ENCODE measurements at places on chromosomes 1 and 21. TPM values are rescaled to one million over a fixed set of nuclear protein-coding genes. Genes with fewer than 3 reads are reported as not detected.

Gene NR5A2
- 7.0 TPM for total RNA-seq

Gene EPHA2
- total RNA-seq: 109 TPM

Gene MRPL39
- 25.0 TPM for total RNA-seq

Gene BCL2L15
- total RNA-seq: 0.49 TPM

Gene KIF17
- total RNA-seq: 1.8 TPM

Gene SPATA21
- total RNA-seq: not detected

GRCh38 chr1:8257621-8258020 is 60.3 kb upstream of the SLC45A1 start:
- H3K4me3 ChIP-seq: no peak overlapping the region
- peaks cover 4% of the 10 kb centered on the region for H3K27me3 ChIP-seq
- H3K4me1 ChIP-seq: peaks cover 17% of the 10 kb centered on the region

DNA sequence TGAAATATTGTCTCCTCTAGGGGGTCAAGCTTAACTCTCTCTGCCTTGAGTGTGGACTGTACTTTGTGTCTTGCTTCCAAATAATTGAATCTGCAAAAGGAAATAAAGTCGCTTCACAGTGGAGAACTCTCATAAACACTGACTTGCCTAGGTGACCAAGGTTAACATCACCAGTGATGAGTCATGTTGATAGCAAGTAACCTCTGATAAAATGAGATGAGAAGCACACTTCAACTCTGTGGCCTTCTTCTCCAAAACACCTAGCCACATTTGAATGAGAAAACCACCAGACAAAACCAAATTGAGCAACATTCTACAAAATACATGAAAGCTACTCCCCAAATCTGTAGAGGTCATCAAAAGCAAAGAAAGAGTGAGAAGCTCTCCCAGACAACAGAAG is 37.6 kb downstream of the PDE4B start:
- no peaks in the 10 kb centered on the region for H3K36me3 ChIP-seq
- H3K27me3 ChIP-seq: no peaks in the 10 kb centered on the region
- no peak for DNase-seq

DNA sequence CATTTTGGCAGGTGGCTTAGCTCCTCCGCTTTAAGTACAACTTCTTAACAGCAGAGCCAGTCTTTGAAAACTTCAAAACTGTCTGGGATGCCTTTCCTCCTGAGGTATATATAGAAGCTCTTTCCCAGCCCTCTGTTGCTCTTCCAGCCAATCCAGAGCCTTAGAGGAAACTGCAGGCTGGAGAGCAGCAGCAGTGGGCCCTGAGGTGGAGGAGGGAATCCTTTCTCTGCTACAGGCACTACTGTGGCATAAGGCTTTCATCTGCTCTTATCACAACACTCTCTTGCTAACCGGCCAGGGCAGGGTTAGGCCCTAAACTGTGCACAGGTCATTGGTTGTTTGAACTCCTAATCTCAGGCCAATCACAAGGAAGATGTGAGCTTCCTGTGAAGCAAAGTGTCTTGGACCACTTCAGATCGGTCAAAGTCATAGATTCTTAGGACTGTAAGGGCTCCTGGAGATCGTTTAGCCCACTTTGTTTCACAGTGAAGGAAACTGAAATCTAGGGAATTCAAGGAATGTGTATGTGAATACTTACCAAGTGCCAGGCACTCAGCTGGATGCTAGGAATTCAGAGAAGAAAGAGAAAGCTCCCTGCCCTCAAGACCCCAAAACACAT is at the start of gene RGS5:
Gene RGS5, minus strand, starts transcription at position 84 of the 619 bp plus-strand sequence. Its CDS starts 81 bp downstream, at position 3.
- H3K27me3 ChIP-seq: peaks cover 3% of the 10 kb centered on the region
- no peaks in the 10 kb centered on the region for H3K36me3 ChIP-seq
- peak; percentile 39 for DNase-seq
- H3K4me1 ChIP-seq: peaks cover 15% of the 10 kb centered on the region

DNA sequence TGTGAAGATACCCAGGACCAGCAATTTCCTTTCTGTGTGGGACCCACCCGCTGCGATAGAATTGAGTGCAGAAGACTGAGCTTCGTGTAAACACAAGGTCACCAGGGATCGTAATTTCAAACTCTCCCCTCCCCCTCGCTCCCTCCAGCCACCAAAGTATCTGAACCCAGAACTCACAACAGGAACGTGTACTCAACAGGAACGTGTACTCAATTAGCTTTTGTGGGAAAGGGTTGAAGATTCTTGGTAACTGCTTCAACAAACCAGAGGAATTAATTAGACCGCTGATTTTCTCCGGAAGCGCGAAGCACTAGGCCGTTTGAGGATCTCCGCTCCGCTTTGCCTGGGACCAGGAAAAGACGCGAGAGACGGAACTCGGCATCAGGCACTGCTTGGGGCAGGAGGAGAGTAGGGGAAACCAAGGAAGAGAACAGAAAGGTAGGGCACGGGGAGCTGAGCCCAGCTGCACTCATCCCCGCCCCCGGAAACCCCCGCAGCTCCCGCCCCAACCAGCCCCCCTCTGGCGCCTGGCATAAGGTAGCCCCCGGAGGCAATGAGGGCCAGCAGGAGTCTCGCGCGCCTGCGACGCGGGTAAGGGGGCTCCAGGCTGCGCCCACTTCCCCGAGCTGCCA is 453 bp downstream of the DRAM2 start:
- H3K36me3 ChIP-seq: peaks cover 24% of the 10 kb centered on the region
- H3K4me1 ChIP-seq: peaks cover 36% of the 10 kb centered on the region
- H3K27me3 ChIP-seq: peaks cover 5% of the 10 kb centered on the region
- peak; percentile 65 for DNase-seq
- peak overlapping the region; percentile 99 for H3K27ac ChIP-seq

GRCh38 chr1:98112626-98113025 is 191.8 kb upstream of the DPYD start:
- H3K36me3 ChIP-seq: peaks cover 5% of the 10 kb centered on the region
- no peaks in the 10 kb centered on the region for H3K27me3 ChIP-seq
- H3K4me3 ChIP-seq: no peak overlapping the region
- no peak overlapping the region for H3K27ac ChIP-seq

- H3K36me3 ChIP-seq: no peaks in the 10 kb centered on the region
- H3K4me3 ChIP-seq: no peak overlapping the region
- H3K27ac ChIP-seq: no peak overlapping the region
- DNase-seq: no peak
- no peaks in the 10 kb centered on the region for H3K4me1 ChIP-seq
These were observed 894.4 kb upstream of the B3GALT2 start for GRCh38 chr1:194080826-194081225.

DNA sequence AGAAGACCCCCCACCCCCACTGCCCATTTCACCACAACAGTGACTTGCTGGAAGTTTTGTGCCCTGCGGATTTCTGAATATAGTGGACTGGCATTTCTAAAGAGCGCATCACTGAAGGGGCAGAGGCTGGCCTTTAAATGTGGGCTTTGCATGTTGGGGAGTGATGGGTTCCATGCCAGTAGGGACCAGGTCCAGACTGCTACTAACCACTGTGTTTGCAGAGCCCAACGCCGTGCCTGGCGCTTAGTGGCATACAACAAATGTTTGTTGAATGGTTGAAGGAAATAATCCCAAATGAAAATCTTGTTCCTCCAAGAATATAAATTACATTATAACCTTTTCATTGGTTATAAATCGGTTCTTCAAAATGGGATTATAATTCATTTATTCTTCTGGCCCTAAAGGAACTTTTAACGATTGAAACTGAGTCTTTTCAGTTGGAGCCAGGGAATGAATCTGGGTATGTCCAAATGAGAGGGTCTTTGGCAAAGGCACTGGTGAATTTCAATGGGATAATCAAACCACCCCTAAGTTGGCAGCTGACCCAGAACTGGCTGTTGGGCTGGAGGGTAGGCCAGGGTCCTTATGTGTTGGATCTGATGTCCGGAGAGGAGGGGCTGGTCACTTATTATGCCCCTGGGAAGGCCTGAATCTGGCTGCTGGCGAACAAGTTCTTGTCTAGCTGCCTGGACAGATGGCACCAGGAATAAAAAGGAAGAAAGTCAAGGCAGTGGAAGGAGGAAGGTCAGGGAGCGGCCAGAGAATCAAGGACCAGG is 13.8 kb upstream of the SDHB start:
- DNase-seq: no peak
- peaks cover 4% of the 10 kb centered on the region for H3K4me1 ChIP-seq
- no peak overlapping the region for H3K27ac ChIP-seq
- peaks cover 5% of the 10 kb centered on the region for H3K27me3 ChIP-seq
- no peaks in the 10 kb centered on the region for H3K36me3 ChIP-seq

- H3K27ac ChIP-seq: no peak overlapping the region
- no peak overlapping the region for H3K4me3 ChIP-seq
- no peak for DNase-seq
- peaks cover 14% of the 10 kb centered on the region for H3K4me1 ChIP-seq
- peaks cover 19% of the 10 kb centered on the region for H3K36me3 ChIP-seq
These were observed 54.4 kb upstream of the A3GALT2 start for GRCh38 chr1:33375316-33375715.

- H3K4me3 ChIP-seq: no peak overlapping the region
- no peak overlapping the region for H3K27ac ChIP-seq
- H3K27me3 ChIP-seq: no peaks in the 10 kb centered on the region
- peaks cover 5% of the 10 kb centered on the region for H3K36me3 ChIP-seq
- H3K4me1 ChIP-seq: no peaks in the 10 kb centered on the region
These were observed 15.6 kb downstream of the PCP4 start for GRCh38 chr21:39882839-39883195.

DNA sequence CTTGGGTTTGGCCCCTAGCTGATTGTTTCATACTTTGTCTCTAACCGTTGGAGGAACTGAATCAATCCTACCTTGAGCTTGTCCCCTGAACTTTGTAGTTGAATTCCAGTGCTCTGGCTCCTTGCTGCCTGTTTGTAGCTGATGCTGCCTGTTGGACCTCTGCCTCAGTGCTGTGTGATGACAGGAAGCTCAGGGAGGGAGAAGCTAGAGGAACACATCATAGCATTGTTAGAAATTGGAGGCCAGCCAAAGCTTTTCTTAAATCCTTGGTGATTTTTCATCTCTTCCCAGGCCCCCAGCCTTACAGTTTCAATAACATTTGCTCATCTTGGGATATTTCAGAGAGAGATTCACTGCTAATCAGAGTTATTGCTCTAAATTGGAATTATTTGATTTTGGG is 34.0 kb downstream of the MACF1 start:
- peak overlapping the region; percentile 64 for H3K27ac ChIP-seq
- H3K27me3 ChIP-seq: peaks cover 7% of the 10 kb centered on the region
- H3K4me1 ChIP-seq: peaks cover 26% of the 10 kb centered on the region
- no peak overlapping the region for H3K4me3 ChIP-seq
- H3K36me3 ChIP-seq: peaks cover 20% of the 10 kb centered on the region

DNA sequence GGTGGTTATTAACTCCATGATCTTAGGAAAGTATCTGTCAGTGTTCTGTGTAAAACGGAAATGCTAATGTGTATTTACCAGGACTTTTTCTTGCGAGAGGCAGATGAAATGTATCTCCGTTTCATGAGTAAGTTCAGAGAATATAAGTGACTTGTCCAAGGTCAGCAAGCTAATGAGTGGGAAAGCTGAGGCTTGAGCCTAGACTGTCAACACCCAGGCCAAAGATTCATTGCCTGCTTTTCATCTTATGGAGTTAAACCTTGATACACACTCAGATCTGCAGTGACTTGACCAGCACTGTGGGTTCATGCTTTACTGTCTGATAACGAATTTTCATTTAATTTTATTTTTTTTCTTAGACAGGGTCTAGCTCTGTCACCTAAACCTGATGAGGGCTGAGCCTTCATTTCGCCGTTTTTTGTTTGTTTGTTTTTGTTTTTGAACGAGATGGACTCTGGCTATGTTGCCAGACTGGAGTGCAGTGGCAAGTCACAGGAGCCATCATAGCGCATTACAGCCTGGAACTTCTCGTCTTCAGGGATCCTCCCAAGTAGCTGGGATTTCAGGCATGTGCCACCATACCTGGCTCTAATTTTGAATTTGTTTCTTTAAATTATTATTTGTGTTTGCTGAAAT is 918 bp upstream of the JTB start:
- no peak for DNase-seq
- H3K36me3 ChIP-seq: peaks cover 47% of the 10 kb centered on the region
- H3K27me3 ChIP-seq: peaks cover 5% of the 10 kb centered on the region
- H3K4me1 ChIP-seq: peaks cover 61% of the 10 kb centered on the region
- H3K27ac ChIP-seq: peak overlapping the region; percentile 78
- H3K4me3 ChIP-seq: peak overlapping the region; percentile 98

DNA sequence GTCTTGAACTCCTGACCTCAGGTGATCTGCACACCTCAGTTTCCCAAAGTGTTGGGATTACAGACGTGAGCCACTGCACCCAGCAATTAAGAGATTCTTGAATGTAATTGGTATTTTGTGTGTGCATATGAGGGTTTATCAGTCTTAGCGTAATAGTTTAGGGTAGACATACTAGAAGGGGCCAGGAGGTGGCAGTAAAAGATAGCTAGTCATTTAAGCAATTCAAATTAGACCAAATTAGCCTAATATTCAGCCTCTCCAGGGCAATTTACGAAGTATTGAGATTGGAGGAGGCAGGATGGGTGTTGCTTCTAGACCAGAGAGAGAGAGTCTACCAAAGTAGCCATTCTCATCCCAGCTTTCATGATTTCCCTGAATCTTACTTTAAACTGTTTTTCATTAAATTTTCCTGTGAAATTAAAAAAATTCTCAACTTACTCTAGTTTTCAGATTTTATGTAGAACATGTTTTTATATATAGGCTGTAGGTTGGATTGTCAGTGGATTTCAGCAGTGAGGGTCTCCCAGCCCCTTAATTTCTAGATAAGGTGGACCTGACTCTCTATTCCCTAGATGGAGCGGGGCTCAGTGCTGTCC is 119.7 kb downstream of the HHAT start:
- no peak overlapping the region for H3K27ac ChIP-seq
- DNase-seq: peak; percentile 47
- H3K4me3 ChIP-seq: no peak overlapping the region
- no peaks in the 10 kb centered on the region for H3K4me1 ChIP-seq
- no peaks in the 10 kb centered on the region for H3K27me3 ChIP-seq

- no peak overlapping the region for H3K27ac ChIP-seq
- DNase-seq: no peak
- peaks cover 39% of the 10 kb centered on the region for H3K36me3 ChIP-seq
These were observed 167.6 kb downstream of the TGFBR3 start for GRCh38 chr1:91718368-91718767.

- peaks cover 3% of the 10 kb centered on the region for H3K36me3 ChIP-seq
- peaks cover 4% of the 10 kb centered on the region for H3K4me1 ChIP-seq
- DNase-seq: no peak
- no peak overlapping the region for H3K27ac ChIP-seq
- peaks cover 15% of the 10 kb centered on the region for H3K27me3 ChIP-seq
These were observed 1.2 kb downstream of the WNT4 start for GRCh38 chr1:22141554-22142314.

GRCh38 chr1:23148084-23148483 is 20.6 kb downstream of the LUZP1 start:
- no peak overlapping the region for H3K4me3 ChIP-seq
- peaks cover 12% of the 10 kb centered on the region for H3K4me1 ChIP-seq
- H3K27ac ChIP-seq: no peak overlapping the region
- no peak for DNase-seq
- peaks cover 1% of the 10 kb centered on the region for H3K27me3 ChIP-seq
- H3K36me3 ChIP-seq: peaks cover 4% of the 10 kb centered on the region

GRCh38 chr1:81029266-81029665 is 771.5 kb upstream of the ADGRL2 start:
- H3K27ac ChIP-seq: no peak overlapping the region
- no peaks in the 10 kb centered on the region for H3K4me1 ChIP-seq
- H3K4me3 ChIP-seq: no peak overlapping the region
- no peaks in the 10 kb centered on the region for H3K36me3 ChIP-seq
- DNase-seq: no peak
